ENCODE measurements at places on chromosomes 3 and 15.

DNA sequence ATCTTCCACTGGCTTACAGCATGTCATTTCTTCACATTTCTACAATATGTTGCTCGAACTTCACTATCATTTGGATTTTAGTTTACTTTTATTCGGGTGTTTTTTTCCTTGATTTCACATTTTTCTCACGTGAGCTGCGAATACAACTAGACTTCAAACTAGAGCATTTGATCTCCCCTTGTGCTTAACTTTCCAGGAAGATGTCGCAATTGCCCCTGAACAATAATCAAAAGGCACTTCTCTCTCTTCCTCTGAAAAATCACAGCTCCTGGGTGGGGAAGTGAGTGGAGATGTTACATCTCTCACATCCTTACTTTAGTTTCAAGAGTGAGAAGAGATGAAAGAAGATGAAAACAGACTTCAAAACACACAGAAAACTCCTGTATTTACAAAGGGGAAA lies 587.9 kb downstream of the TBL1XR1 start:
- DNase-seq: no peak

DNA sequence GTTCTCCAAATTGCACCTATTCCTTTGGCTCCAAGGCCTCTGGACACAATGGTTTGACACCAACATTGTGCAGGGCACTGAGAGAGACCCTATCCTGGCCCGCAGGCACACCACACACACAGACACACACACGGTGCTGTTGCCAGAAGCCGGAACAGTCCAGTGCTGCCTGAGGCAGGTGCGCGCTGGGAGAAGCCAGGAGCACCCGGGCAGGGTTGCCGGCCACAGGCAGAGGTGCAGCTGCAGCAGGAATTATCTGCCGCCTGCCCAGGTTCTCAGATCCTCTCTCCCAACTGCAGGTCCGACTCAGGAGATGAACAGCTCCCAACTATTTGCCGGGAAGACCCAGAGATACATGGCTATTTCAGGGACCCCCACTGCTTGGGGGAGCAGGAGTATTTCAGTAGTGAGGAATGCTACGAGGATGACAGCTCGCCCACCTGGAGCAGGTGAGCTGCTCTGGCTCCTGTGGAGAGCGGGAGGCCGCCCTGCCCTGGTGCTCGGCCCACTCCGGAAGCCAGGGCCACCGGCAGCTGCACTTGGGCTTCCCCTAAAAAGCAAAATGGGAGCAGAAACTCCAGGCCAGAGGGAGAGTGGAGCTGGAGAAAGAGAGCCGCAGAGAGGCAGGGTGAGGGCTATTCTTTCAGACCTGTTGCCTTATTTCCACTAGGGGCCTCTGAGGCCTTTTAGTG lies 42.9 kb downstream of the CHDH start:
- DNase-seq: no peak

- no peak for DNase-seq
These were observed 8.4 kb downstream of the MORC1 start for GRCh38 chr3:109109574-109109973.

DNA sequence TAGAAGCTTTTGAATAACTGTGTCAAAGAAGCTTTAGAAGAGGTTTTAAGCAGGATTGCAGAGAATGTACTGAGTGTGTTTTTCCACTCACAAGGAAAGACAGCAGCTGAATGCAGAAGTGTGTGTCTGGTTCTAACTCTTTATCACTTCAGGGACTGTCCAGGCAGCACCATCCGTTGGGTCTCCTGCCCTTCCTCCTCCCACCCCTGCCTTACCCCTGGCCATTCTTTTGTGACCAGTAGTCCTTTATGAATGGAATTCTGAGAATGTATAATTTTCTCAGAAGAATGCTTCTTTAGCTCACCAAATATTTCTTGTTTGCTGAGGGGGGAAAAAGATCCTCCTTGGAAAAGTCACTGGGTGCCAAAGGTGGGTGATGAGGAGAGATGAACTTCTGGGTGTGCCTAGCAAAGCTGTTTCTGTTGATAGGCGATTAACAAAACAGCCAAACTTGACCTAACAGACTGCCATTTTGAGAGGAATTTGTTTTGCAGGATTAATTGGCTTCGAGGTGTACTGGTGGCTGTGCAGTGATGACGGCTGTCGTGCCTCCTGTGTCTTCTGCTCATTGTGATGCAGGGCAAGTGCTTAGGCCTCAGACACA lies 70.9 kb downstream of the IGF1R start:
- DNase-seq: no peak
